Esophagus muscularis mucosa (tissue), 4 donors: ENCODE measurements at places on chromosomes 4 and X. TPM values are rescaled to one million over a fixed set of nuclear protein-coding genes. Genes with fewer than 3 reads are reported as not detected.

DNA sequence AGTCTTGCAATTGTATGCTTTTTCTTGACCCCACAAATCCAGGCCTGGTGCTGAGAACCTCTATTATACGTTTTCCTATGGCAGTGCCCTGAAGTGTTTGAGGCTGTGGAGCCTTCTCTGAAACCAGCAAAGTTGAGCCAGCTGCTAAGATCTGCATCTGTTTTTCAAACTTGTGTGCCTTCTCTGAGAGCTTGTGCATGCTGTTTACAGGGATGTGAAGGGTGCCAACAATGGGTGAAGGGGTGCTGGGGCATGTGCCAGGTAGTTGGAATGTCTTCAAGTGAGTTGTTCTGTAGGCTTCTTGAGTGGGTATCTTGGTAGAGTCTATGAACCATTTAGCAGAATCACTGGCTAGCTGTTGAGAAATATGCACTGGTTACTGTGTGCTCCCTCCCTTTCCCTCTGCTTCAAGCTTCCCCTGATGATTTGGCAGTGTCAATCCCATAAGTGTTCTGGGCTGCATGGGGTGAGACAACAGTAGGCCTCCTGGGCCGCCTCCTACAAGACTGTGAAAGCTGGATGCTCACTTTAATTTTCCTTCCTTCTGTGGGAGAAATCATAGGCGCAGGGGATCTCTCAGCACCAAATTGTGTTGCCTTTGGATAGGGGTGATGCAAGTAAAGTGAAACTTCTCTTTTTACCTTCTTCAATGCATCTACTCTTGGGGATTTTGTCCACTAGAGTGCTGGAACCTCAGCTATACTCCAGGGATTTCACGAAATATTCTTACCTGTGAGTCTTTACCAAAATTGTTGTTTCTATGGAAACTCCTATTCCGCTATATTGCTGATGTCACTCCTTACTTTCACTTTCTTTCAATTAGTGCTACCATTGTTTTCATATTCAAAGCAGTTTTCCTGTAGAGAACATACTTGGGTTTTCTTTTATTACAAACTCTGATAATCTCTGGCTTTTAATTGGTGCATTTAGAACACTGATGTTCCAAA, 30.0 kb downstream of the ITM2A start:
- H3K4me1 ChIP-seq: no peaks in the 10 kb centered on the region
- DNase-seq: no peak
- no peaks in the 10 kb centered on the region for H3K36me3 ChIP-seq

The JADE3 gene
- 9.6 TPM for total RNA-seq

The CT55 gene
- total RNA-seq: not detected

The IKBKG gene
- 16.7 TPM for total RNA-seq

- H3K27ac ChIP-seq: peak overlapping the region; percentile 42
- peaks cover 4% of the 10 kb centered on the region for H3K4me1 ChIP-seq
- DNase-seq: no peak
- H3K4me3 ChIP-seq: no peak overlapping the region
- H3K27me3 ChIP-seq: no peaks in the 10 kb centered on the region
These were observed 100.6 kb upstream of the PNPLA4 start for GRCh38 chrX:8027827-8028226.

The DKK2 gene
- 0.52 TPM for total RNA-seq

The BGN gene
- total RNA-seq: 77.8 TPM
